ENCODE measurements at places on chromosomes 16 and 17. TPM values are rescaled to one million over a fixed set of nuclear protein-coding genes. Genes with fewer than 3 reads are reported as not detected.

OR1F1 gene
- polyA plus RNA-seq: 0.17 TPM

SLFN13 gene
- 2.3 TPM for polyA plus RNA-seq

ZSCAN10 gene
- polyA plus RNA-seq: not detected

PDILT gene
- not detected for polyA plus RNA-seq

RNF222 gene
- not detected for polyA plus RNA-seq

HMOX2 gene
- polyA plus RNA-seq: 86.3 TPM

CCL23 gene
- 1.1 TPM for polyA plus RNA-seq

OR3A3 gene
- polyA plus RNA-seq: not detected

TMC7 gene
- 5.7 TPM for polyA plus RNA-seq

DNA sequence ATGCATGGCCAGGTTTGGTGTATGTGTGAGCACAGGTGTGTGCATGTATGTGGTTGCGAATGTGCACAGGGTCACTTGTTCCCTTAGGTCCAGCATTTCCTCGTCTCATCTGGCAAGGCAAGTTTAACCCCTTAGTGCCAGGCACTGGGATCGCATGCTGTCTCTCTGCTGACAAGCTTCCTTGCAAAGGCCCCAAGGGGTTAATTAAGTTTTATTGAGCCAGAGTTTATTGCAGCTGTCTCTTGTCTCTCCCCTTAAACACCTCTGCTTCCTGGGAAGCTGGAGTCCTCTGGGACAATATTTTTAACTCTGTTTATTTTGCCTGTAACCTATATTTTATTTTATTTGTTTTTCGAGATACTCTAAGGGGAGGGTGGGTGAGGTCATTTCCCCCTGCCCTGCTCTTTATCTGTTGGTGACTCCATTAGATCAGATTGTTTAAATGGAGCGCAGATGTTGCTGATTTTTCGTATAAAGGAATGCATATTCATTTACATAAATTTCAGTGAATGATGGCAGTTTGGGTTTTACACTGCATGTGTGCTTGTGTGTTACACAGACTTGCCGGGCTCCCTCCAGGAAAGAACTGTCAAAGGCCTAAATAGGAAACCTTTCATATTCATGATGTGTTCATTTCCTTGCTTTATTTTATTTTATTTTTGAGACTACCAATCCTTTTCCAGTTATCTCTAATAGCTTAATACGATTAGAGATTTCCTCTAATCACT lies 99.7 kb downstream of the CBLN1 start:
- DNase-seq: no peak

DNA sequence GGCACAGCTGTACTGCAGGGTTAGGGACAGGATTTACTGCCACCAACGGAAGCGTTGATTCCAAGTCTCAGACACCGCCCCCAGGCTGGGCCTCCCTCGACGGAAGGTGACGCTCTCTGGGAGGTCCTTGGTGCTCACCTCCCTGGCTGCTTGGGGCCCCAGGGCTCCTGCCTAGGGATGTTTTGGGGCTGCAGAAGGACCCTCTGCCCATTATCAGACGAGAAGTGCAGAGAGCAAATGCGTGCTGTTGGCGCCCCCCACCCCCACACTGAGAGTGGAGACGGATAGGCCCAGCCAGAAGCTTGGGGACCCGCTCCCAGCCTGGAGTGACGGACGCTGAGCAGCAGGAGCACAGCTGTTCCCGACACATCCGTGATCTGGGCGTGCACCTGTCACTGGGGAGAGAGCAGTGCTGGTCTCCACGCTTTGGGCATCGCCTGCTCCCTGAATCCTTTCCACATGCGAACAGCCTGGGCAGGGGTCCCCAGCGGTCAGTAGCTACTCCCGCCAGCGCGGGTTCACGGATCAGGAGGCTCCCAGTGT lies 5.1 kb upstream of the SOX8 start:
- no peak for DNase-seq

DNA sequence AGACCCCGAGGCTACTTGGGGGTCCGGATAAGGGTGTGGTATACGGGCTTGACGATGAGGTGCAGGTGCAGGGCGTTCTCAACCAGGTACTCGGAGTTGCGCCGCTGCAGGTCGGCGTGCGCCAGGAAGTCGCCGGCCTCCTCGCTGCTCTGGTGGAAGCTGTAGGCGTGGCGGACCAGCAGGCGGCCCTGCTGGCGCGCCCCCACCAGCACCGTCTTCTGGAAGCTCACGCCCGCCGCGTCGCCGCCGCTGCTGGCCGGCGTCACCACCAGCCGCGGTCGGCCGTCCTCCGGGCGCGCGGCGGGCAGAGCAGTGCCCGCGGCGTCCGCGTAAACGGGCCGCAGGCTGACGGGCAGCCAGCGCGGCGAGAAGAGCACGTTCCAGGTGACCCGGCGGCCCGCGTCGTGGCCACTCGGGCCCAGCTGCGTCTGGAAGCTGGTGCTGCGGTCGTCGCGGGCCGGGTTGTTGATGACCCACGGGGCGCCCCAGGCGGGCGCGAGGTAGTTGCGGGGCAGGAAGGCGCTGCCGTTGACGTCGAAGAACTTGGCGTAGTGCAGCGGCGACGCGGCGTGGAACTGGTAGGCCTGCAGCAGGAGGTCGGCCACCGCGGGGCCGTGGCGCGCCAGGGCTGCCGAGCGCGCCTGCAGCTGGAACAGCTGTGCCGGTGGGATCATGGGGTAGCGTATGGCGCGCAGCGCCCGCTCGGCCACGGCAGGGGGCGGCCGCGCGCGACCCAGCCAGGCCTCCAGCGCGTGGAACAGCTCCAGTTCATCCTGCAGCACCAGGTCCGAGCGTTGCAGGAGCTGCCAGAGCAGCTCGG lies 4.8 kb downstream of the BTBD17 start:
- DNase-seq: no peak

DNA sequence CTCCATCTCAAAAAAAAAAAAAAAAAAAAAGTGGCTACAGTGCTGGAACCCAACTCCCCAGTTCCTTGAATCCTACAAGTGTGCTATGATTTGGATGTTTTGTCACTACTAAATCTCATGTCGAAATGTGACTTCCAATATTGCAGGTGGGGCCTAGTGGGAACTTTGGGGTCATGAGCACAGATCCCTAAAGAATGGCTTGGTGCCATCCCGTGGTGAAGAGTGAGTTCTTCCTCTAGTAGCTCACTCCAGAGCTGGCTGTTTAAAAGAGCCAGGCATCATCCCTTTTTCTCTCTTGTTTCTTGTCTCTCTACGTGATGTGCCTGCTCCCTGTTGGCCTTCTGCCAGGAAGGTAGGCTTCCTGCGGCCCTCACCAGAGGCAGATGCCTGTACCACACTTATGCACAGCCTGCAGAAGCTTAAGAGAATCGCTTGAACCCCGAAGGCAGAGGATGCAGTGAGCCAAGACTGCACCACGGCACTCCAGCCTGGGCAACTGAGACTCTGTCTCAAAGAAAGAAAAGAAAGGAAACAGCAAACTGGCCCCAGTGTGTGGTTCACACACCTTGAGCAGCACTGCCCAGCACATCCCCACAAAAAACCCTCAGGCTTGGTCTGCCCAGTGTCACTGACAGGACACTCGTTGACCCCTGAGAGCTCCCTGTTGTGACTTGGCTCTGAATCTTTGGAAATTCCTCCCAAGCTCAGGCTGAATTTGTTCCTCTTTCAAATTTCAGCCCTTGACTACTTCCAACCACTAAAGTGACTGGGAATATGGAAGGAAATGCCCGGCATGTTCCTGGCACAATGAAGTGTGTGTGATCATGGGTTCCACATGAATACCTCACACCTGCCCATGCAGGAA lies 3.1 kb downstream of the MT1E start:
- DNase-seq: no peak

- DNase-seq: no peak
Measured at GRCh38 chr16:25135254-25135878, 23.8 kb downstream of the LCMT1 start.

DNA sequence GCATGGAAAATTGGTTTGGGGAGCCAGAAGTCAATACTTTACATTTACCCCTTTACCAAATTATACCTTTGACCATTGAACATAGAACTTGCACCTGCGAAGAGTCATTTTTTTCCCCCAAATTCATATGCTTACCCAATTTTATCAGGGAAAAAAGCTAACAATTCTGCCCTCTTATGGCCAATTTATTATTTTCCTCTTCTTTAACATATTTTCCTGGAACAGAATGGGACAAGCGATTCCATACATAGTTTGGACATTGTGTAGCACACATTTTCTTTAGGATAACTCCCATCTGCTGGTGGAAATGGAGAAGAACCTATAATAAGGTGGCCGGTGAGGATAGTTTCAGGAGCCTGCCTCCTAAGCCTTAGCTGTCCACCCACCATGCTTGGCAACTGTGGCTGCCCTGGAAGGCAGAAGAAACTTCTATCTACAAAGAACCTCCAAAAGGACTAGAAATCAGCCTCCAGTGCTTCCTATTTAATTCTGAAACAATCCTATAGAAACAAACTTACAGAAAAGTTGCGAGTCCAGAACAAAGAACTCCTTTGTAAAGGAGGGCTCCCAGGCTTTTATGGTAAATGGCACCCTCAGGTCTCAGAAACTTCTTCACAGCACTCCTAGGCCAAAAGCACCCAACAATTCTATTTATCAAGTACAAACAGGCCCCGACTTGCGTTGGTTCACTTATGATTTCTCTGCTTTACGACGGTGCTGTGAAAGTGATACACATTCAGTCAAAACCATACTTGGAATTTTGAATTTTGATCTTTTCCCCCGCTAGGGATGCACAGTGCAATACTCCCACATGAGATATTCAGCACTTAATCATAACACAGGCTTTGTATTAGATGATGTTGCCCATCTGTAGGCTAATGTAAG lies 64.1 kb upstream of the CACNG4 start:
- DNase-seq: peak; percentile 6

GRCh38 chr17:33073416-33073815 lies 81.8 kb downstream of the SPACA3 start:
- no peak for DNase-seq

DNA sequence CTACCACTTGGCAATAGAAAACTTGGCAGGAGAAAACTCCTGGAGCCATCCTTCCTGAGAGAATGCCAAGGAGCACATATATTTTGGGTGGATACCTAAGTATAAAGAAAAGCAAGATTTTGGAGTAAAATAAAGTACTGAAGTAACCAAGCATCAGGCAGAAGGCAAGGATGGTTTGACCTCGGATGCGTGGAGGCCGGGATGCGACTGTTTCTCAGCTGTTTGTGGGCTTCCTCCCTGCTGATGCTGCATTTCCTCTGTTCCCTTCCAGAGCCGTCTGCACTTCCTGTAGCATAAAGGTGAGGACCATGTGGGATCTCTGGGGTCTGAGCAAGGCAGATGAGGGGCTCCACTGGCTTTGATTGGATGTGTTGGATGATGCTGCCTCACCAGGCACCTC lies 5.5 kb upstream of the TCF25 start:
- DNase-seq: no peak

DNA sequence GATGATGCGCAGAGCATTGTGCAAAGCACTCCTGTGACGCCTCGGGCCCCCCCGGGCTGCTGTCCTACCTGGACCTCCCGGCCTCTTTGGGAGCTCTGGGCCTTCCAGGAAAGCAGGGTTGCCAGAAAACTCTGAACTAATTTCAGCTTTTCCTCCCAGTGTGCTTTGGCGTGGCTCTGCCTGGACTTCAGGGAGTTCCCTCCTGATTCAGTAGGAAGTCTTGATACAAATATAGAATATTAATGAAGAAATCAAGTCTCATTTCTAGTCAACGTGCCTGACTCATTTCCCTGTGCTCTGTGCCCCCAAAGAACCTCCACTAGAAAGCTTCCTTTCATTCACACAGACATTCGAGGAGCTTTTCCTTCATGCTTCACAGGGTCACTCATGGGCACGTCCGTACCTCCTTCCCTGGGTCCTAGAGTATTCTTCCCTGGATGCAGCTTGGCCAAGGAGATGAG lies 84.0 kb upstream of the NOL11 start:
- peak; percentile 89 for DNase-seq

GRCh38 chr17:40980596-40980995 lies 3.5 kb downstream of the KRT40 start:
- no peak for DNase-seq

- DNase-seq: peak; percentile 28
Measured at GRCh38 chr17:48497103-48497502, 33.7 kb downstream of the HOXB1 start.

GRCh38 chr17:9825641-9826150 lies at the start of gene GLP2R:
TSS of gene GLP2R (plus strand) at chr17:9825924. CDS start at chr17:9826064, 140 bp downstream.
- DNase-seq: no peak

GRCh38 chr16:53651357-53651756 lies 52.3 kb downstream of the RPGRIP1L start:
- no peak for DNase-seq

GRCh38 chr17:81193470-81194224 lies 27.6 kb upstream of the AATK start:
- DNase-seq: no peak

DNA sequence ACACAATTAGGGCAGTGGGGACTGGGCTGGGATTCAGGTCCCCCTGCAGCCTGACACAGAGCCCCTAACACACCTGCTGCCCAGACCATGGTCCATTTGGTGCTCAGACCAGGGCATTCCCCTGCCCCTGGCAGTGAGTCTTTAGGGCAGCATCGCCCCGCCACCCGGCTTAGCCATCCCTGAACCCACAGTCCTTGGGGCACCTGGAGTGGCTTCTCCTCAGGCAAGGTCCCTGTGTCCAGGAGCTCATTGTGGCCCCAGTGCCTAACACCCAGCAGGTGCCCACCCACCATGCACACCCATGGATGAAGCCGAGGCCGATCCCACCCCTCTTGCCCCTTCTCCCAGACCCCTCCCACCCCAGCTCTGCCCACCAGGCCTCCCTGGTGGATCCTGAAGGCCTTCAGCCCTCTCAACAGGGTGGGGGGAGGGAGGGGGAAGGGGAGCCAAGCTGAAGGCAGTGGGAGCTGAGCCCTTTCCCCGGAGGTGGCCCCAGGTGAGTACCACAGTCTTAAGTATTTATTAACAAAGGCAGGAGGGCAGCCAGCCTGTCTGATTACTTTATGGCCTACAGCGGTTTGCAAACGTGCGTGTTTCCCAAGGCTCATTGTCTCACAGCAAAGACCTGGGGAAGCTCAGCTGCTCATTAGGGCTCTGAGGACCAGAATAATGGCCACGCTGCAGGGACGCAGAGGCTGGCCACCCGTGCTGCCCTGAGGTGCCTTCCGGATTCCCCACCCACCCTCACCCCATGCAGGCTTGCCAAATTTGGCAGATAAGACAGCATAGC lies 38.5 kb downstream of the RBFOX3 start:
- no peak for DNase-seq

GRCh38 chr17:33583518-33584417 lies 290.7 kb upstream of the ASIC2 start:
- DNase-seq: no peak

DNA sequence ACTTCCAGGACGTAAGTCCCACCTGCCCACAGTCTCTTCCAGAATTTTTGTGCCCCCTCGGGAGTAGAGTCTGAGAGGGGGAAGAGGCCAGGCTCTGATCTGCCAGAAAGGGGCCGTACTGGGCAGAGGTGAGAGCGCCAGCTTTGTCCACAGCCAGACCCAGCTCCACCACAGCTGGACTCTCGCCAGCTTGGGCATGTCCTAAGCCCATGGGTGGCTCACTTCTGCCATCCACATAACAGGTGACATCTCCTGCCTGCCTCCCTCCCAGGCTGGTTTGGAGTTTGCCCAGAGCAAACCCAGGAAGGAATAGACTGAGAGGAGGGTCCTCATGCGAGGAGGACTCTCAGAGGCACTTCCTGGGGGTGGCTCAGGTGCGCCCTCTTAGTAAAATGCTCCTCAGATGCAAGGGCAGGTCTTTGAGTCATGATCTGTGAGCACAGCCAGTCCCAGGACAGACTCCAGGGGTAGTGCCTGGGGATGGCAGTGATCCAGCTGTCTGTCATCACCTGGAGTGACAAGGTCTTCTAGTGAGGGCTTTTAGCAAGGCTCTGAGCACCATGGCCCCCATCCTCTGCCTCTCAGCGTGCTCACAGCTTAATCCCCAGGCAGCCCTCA lies 89.2 kb downstream of the AMFR start:
- no peak for DNase-seq

All from endothelial cell of umbilical vein (primary cell).